ENCODE measurements at places on chromosomes 1 and 21. TPM values are rescaled to one million over a fixed set of nuclear protein-coding genes. Genes with fewer than 3 reads are reported as not detected.

DYNLT5 gene
- 0.36 TPM for total RNA-seq

NGF gene
- 4.2 TPM for total RNA-seq

LY9 gene
- not detected for total RNA-seq

TRNP1 gene
- 29.3 TPM for total RNA-seq

TGFB2 gene
- 45.3 TPM for total RNA-seq

FAM110D gene
- 0.58 TPM for total RNA-seq

GRCh38 chr1:235984041-235984825 is 80.7 kb downstream of the NID1 start:
- no peak overlapping the region for H3K4me3 ChIP-seq
- peaks cover 5% of the 10 kb centered on the region for H3K4me1 ChIP-seq
- H3K36me3 ChIP-seq: peaks cover 20% of the 10 kb centered on the region
- no peak for DNase-seq

GRCh38 chr1:5601516-5601915 is 390.7 kb downstream of the NPHP4 start:
- no peak overlapping the region for H3K4me3 ChIP-seq
- DNase-seq: no peak
- peaks cover 7% of the 10 kb centered on the region for H3K27me3 ChIP-seq

GRCh38 chr1:208161005-208161404 is 83.2 kb downstream of the PLXNA2 start:
- H3K4me1 ChIP-seq: peaks cover 83% of the 10 kb centered on the region
- no peak overlapping the region for H3K4me3 ChIP-seq
- H3K27me3 ChIP-seq: peaks cover 2% of the 10 kb centered on the region
- no peak for DNase-seq

GRCh38 chr21:43930074-43930847 is 65.2 kb downstream of the AGPAT3 start:
- no peak for DNase-seq
- H3K27me3 ChIP-seq: no peaks in the 10 kb centered on the region
- H3K4me3 ChIP-seq: no peak overlapping the region

DNA sequence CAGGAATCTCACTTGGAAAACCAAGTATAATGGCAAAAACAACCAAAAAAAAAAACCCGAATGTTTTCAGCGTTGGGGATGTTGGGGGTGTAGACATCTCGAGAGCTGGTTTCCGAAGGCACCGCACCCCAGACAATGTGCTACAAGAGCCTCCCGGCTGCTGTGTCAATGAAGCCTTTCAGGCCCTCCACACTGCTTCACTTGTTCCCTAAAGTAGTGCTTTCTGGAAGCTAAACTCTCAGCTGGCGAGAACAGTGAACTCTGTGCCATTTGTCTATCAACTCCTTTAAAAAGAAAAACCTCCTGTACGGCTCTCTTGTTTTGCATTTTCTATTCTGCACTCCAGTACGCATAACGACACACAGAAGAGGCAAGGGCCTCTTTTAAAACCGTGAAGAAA is 32.5 kb downstream of the PLEKHO1 start:
- H3K4me1 ChIP-seq: peaks cover under 1% of the 10 kb centered on the region
- no peaks in the 10 kb centered on the region for H3K36me3 ChIP-seq
- H3K4me3 ChIP-seq: no peak overlapping the region
- DNase-seq: no peak
- H3K27ac ChIP-seq: no peak overlapping the region

GRCh38 chr1:225962440-225962975 is 21.5 kb upstream of the LEFTY2 start:
- H3K4me1 ChIP-seq: no peaks in the 10 kb centered on the region
- no peak overlapping the region for H3K27ac ChIP-seq
- DNase-seq: no peak
- H3K36me3 ChIP-seq: no peaks in the 10 kb centered on the region
- no peak overlapping the region for H3K4me3 ChIP-seq

DNA sequence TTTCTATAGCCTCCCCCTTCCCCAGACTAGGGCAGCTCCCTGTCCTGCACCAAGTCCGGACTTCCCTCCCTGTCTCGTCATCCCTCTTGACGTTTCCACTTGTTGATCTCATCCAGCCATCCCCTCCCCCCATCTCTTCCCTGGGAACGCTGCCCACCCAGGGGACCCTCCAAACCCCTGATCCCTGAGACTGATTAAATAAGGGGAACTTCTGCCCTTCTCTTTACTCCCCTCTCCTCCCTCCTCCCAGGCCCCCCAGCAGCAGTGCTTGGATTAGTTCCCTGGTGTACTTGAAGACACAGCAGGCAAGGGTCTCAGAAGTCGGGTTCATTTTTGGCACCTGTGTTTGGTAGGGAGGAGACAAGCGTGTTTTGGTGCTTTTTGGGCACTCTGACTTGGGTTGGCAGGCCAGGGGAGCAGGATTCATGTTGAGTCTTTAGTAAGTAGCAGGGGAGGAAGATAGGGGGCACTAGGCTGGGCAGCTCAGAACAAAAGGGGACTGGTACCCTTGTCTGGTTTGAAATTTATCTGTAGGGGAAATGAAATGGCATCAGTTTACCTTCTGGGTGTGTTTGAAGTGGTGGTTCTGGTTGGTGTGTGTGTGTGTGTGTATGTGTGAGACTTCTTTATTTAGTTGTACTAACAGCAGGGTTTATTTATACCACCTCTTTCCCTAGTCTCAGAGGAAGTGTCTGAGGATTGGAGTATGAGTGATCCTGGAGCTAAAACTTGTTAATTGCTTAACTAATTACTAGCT is 11.1 kb downstream of the VANGL2 start:
- H3K27me3 ChIP-seq: no peaks in the 10 kb centered on the region
- H3K4me3 ChIP-seq: no peak overlapping the region
- DNase-seq: no peak
- peak overlapping the region; percentile 80 for H3K27ac ChIP-seq
- H3K36me3 ChIP-seq: no peaks in the 10 kb centered on the region

GRCh38 chr21:24110846-24111245 is 1496.4 kb downstream of the MRPL39 start:
- no peak for DNase-seq
- H3K4me3 ChIP-seq: no peak overlapping the region
- H3K27ac ChIP-seq: no peak overlapping the region
- peaks cover 1% of the 10 kb centered on the region for H3K36me3 ChIP-seq

DNA sequence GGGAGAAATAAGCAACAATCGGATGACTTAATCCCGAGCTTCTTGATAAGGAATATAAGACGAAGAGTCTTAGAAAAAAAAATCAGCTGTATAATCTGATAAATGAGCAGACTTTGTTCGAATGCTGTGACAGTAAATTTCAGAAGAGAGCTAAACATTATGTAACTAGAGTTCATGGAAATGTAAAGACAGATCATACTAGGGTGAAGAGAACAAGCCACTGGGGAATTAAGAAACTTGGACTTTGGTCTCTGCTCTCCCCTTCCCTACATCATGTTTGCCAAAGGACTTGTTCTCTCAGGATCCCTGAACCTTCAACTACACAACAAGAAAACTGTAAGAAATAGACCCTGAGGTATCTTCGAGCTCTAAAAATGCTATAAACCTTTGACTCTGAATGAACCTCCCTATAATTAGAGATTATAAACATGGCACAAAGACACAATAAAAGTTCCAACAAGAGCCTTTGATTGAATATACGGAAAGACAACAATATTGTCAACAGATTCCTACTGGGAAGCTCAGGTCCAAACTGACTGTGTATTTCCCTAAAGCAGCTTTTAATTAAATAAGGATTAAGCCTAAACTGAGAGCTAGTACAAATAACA is 27.5 kb downstream of the FRRS1 start:
- peaks cover 32% of the 10 kb centered on the region for H3K36me3 ChIP-seq
- H3K4me1 ChIP-seq: peaks cover 19% of the 10 kb centered on the region
- H3K27me3 ChIP-seq: no peaks in the 10 kb centered on the region
- no peak for DNase-seq
- H3K4me3 ChIP-seq: no peak overlapping the region

DNA sequence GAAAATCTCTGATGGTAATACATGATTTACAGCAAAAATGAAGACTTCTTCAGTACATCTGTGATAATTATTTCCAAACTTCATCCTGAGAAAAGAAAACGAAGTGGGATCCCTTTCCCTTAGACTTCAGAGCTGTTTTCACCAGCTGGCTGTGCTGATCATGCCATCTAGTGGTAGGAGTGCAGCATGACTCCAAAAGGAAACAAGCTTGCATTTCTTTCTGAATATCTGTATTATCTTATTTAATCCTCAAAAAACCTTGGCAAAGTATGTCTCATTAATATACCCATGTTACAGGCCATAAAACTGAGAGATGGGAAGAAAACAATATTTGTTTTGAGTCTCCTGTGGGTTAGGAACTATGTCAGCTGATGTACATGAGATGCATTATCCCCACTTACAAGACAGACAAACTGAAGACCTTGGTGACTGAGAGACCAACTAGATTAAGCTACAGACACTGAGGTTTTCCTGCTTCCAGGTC is 9.8 kb upstream of the GJA8 start:
- no peak for DNase-seq
- H3K4me3 ChIP-seq: no peak overlapping the region
- H3K36me3 ChIP-seq: no peaks in the 10 kb centered on the region
- H3K27ac ChIP-seq: no peak overlapping the region

GRCh38 chr1:47378147-47378546 is 37.9 kb upstream of the FOXE3 start:
- H3K4me1 ChIP-seq: no peaks in the 10 kb centered on the region
- no peaks in the 10 kb centered on the region for H3K27me3 ChIP-seq
- H3K36me3 ChIP-seq: peaks cover 27% of the 10 kb centered on the region
- no peak overlapping the region for H3K27ac ChIP-seq

DNA sequence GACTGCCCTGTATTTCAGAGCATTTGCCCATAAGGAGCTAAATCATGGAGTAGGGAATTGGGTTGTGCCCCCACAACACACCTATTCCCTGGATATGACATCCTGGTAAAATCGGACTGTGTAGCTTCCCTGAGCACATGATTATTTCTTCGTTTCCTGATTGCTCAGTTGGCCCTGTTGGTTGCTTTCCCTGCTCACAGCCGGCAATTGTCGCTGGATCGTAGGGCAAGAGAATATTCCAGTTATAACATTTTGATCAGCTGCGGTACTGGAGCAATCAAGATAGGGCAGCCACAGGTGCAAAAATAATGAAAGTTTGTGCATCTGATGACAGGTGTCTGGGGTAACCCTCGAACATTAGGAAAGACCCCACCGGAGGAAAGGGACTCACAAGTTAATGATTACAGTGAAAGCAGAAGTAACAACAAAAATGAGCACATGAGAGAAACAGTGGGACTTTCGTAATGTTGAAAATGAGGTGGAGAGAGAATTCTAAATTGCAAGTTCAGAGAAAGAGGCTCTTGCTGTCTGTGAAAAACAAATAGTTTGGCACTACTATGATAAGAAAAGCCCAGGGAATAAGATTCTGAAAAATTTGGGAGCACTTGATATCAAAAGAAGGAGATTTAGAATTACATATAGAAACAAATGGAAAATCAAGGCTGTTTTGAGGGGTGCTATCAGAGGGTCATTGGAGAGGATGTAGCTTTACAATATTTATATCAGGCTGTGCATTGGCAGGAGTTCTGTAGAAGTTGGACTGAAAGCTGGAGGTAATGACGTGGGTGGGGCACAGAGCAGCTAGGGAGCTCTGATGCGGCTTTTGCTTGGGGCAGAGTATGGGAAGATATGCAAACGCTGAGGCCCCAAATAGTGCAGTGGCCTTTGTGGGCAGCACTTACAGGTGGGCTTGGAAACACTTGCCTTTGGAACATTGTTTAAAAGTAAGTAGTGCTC is at the start of gene MAB21L3:
Gene MAB21L3, plus strand, starts transcription at position 833 of the 957 bp plus-strand sequence. CDS start 1,217 bp downstream, outside the sequence.
- no peak for DNase-seq
- peak within 1 kb of the TSS; percentile 66 for H3K27ac ChIP-seq
- no peak within 1 kb of the TSS for H3K4me3 ChIP-seq
- peaks cover 28% of the 10 kb centered on the region for H3K4me1 ChIP-seq
- no peaks in the 10 kb centered on the region for H3K36me3 ChIP-seq
- H3K27me3 ChIP-seq: no peaks in the 10 kb centered on the region

GRCh38 chr21:26798856-26799751 is 46.1 kb downstream of the ADAMTS1 start:
- DNase-seq: no peak
- no peak overlapping the region for H3K4me3 ChIP-seq
- peak overlapping the region; percentile 58 for H3K27ac ChIP-seq
- H3K27me3 ChIP-seq: no peaks in the 10 kb centered on the region
- H3K4me1 ChIP-seq: peaks cover 78% of the 10 kb centered on the region

GRCh38 chr1:156664767-156665411 is 12.3 kb downstream of the NES start:
- peak overlapping the region; percentile 50 for H3K27ac ChIP-seq
- H3K27me3 ChIP-seq: peaks cover under 1% of the 10 kb centered on the region
- no peak overlapping the region for H3K4me3 ChIP-seq
- H3K4me1 ChIP-seq: peaks cover 80% of the 10 kb centered on the region
- no peaks in the 10 kb centered on the region for H3K36me3 ChIP-seq
- no peak for DNase-seq

DNA sequence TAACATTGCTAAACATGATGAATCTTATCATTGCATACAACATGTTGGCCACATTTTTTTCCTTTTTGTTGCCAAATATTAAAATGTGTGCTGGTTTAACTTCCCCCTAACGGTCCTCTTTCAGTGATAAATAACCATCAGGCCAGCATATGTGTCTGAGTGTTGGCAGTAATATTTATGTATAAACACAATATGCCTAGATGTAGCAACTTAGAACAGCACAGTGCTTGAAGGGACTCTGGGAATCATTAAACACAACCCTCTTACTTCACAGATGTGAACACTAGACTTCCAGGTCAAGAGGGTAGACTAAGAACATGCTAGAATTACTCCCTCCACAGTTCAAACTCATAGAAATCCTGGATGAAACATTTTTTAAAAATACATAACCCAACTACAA is 581.8 kb downstream of the PLPP3 start:
- DNase-seq: no peak
- H3K27ac ChIP-seq: no peak overlapping the region
- peaks cover 9% of the 10 kb centered on the region for H3K36me3 ChIP-seq
- no peak overlapping the region for H3K4me3 ChIP-seq

- H3K36me3 ChIP-seq: peaks cover 6% of the 10 kb centered on the region
- no peak for DNase-seq
- no peak overlapping the region for H3K27ac ChIP-seq
- H3K4me3 ChIP-seq: no peak overlapping the region
These were observed 235.3 kb upstream of the ESRRG start for GRCh38 chr1:216958569-216958968.

All from mesothelial cell of epicardium (in vitro differentiated cells).